ENCODE measurements at places on chromosomes 16 and 17.
A peak's percentile ranks its signal among the peaks of the same experiment; 100 is the strongest.

- no peak for DNase-seq
Observed at GRCh38 chr16:80330150-80330549, 210.6 kb upstream of the DYNLRB2 start.

DNA sequence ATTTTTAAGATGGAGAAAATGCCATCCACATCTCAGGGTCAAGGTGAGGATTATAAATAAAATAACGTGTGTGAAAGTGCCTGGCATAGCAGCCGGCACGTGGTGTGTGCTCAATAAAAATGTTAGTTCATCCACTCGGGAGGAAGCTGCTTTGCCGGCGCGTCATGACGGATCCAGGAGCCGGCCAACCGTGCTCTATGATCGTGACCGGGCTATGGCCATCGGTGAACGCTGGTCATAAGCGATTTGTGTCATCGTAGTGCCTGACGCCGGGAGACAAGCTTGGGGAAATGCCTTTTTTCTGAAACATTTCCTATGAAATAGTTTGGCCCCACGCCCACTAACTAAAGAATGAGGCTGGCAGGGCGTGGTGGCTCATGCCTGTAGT is 74.0 kb downstream of the CMC2 start:
- DNase-seq = no peak

GRCh38 chr17:41520821-41521521 is 2.3 kb upstream of the KRT15 start:
- DNase-seq = no peak

DNA sequence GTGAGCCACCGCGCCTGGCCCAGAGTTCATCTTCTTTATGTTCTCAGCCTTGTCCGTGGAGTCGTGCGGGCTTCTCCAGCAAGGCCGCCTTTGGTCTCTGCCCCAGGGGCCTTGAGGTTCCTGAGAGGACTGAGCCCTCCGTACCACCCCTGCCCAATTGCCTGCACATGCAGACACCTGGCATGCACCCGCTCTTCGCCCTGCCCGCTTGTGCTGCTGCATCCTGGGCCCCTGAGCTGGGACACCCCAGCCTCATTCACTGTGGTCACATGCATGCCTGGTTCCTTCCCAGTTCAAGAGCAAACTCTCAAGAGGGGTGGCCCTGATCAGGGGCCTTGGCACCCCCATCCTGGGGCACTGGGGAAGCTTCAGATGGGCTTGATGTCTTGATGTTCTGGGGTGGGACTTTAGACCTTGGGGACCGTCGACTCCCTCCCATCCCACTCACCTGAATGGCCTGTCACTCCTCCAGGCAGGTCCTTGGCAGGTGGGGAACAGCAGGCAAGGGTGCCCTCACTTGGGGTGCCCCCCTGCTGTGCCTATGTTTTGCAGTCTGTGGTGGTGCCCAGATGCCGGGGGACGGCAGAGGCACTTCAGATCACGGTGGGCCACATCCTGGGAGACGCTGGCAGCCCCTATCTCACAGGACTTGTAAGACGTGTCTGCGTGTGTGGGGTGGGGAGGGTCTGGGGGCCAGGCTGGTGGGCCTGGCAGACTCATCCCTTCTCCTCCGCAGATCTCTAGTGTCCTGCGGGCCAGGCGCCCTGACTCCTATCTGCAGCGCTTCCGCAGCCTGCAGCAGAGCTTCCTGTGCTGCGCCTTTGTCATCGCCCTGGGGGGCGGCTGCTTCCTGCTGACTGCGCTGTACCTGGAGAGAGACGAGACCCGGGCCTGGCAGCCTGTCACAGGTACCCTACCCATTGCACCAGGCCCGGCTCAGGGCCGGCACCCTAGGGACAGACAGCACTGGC is 12.7 kb upstream of the SPNS2 start:
- no peak for DNase-seq

- DNase-seq = no peak
Observed at GRCh38 chr16:30382111-30382881, at the start of gene SEPTIN1. Gene SEPTIN1, minus strand, starts transcription at chr16:30382561. Its CDS starts 19 bp downstream, at chr16:30382542.

GRCh38 chr17:35486920-35487732 is 38.6 kb upstream of the SLFN13 start:
- peak; percentile 71 for DNase-seq
